Activated gamma-delta T cell treated with Interleukin-2 at 50 U/mL for 16 hours (primary cell): ENCODE measurements at places on chromosomes 12 and 14.

DNA sequence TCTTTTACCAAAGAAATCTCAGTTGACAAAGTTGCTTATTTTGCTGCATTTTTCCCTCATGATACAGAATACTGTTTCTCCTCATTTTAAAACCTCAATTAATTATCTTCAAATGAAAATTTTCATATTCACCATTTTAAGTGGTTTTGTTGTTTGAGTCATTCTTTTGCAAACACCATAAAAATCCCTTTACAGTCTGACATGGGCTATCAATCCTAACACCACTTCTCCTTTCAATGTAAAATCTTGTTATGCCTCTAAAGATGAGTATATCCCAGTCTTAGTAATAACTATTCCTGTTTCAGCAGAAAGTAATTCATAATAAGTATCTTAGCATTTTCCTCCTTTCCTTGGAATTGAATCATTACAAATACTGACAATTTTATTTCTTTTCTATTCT, 192.2 kb downstream of the SYT1 start:
- DNase-seq: no peak

- DNase-seq: no peak
Observed at GRCh38 chr14:32343926-32344430, 14.9 kb downstream of the AKAP6 start.

- DNase-seq: peak; percentile 6
Observed at GRCh38 chr12:96720363-96720705, 186.7 kb upstream of the NEDD1 start.

GRCh38 chr12:114697741-114698565, 14.0 kb upstream of the TBX3 start:
- DNase-seq: no peak

- peak; percentile 5 for DNase-seq
Observed at GRCh38 chr12:62190689-62191490, 69.3 kb upstream of the USP15 start.

GRCh38 chr12:64029013-64029857, 184.7 kb downstream of the SRGAP1 start:
- DNase-seq: no peak

DNA sequence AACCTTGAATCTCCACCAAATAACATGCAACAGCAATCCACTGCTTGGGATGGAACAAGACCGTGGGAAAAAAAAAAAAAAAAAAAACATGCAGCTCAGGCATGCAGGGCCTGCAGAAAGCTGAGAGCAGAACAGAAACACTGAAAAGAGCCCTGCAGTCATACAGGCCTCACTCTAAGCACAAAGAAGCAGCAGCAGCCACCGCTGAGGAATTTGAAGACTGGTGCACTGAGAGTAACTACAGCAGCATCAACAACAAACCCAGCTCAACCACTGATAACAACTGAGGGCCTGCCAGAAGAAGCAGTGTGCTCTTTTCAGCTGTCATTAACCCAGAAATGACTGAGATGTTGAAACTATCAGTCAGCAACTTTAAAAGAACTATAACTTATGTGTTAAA, 354.7 kb upstream of the TMTC1 start:
- no peak for DNase-seq

GRCh38 chr14:45123271-45123670, 11.0 kb downstream of the FKBP3 start:
- DNase-seq: no peak

DNA sequence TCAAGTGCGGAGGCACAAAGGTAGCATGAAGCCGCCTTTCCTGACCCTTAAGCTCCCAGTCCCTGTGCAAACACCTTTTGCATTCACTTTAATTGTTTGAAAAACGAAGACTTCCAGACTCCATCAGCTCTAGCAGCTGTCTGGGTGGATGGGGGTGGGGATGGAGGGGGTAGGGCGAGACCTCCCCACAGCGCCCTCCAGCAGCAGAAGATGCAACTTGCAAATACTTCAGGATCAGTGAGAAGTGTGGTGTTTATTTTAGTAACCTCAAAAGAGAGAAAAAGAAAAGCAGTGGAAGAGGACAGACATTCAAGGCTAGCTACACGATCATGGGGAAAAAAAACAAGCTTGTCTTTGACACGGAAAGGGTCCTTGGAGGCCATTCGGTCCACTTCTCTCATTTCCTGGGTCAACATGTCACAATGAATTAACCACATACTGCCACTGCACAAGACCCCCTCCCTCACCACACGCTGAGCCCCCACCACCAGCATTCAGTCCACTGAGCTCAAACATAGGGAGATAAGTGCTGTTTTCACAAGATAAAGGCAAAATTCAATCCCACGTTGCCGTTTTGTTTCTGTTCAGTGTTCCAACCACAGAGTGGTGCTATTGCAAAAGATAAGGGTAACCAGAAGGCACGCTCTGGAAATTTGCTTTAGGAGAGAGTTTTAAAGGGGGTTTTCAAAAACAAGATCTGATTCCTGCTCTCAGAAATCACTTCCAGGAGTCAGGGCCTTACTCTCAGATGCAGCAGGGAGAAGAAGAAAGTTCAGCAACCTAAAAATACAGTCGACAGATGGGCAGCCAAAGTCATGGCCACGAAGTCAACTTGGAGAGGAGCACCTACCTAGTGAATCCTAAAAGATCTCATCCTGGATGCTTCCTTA, 3.3 kb upstream of the NTF3 start:
- no peak for DNase-seq

GRCh38 chr12:67804168-67804567, 155.6 kb downstream of the DYRK2 start:
- peak; percentile 26 for DNase-seq

GRCh38 chr12:95615749-95616148, 64.5 kb upstream of the USP44 start:
- no peak for DNase-seq

DNA sequence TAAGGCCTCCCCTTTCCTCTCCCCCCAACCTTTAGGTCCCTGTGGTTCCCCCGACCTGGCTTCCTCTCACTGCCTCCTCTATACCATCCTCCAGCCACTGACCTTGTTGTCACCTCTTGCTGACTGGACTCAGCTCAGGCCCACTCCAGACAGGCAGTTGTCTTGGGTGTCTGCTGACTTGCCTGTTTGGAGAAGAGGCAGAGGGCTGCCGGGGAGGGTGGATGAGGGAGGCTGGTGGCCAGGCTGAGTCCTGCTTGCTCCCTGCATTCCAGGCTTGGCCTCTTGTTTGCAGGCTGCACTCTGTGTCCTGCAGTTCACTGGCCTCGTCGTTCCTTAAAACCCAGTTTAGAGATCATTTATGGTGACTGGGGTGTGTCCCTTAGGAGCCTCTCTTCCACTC, 31.0 kb upstream of the RD3L start:
- no peak for DNase-seq

DNA sequence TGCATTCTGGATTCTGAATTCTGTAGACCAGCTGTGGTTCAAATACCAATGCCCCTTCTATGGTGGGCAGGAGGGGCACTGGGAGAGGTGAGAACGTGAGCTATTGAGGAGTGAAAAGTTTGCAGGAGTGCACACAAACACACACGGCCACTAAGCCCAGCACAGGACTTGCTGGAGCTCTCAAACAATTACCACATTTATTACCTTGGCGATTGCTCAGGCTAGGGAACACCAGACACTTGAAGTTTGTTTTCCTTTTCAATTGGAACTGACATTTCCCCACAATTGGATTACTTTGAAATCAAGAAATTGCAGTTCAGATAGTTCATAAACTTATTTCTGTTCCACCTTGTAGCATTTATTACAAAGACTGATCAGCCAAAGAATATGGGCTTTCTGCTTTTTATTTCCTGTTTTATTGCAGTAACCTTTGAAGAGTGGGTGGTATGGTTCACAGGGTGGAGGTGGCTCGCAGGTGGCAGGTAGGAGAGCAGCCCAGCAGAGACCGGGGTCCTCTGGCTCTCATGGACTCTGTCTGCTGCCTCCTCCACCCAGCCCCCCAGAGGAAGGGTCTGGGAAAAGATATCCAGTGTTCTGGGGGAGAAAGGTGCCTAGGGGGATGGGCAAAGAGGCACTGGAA, 429.8 kb upstream of the CCDC196 start:
- no peak for DNase-seq

GRCh38 chr12:74559728-74560127, 22.1 kb downstream of the ATXN7L3B start:
- no peak for DNase-seq

GRCh38 chr14:95387826-95388445, 68.2 kb upstream of the CLMN start:
- DNase-seq: no peak

DNA sequence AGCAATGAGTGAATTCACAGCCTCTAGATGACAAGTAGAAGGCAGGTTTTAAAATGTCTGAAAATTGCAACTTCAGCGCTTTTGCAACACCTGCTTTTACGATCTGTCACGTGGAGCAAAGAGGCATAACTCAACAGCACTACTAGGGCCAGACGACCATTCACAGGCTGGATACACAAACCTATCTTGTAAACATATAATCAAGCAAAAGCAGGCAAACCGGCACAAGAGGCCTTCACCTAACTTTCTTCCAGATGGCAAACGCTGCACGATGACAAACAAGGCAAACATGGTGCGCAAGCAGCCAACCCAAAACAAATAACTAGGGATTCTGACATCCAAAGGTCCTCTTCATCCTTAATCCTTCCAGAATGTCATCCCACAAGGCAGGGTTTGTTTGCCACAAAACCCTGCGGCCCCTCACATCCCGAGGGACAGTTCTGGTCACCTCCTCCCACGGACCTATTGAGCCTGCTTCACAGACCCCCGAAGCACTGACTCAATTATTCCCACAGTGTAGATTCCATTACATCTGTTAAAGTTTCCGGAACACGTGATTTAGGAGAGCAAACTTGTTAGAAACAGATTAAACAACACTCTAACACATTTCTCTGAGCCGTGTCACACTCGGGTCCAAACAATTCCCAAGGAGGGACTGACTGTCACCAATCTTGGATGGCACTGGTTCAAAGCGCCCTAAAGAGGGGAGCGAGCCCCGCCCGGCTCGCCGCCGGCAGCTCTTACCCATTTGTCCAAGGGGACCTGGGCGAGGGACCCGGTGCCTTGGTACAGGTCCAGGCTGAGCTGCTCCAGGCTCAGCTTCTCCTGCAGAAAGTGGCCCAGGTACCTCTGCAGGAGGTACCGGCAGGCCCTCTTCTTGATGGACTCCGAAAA, 823 bp downstream of the ATG2B start:
- DNase-seq: peak; percentile 36

DNA sequence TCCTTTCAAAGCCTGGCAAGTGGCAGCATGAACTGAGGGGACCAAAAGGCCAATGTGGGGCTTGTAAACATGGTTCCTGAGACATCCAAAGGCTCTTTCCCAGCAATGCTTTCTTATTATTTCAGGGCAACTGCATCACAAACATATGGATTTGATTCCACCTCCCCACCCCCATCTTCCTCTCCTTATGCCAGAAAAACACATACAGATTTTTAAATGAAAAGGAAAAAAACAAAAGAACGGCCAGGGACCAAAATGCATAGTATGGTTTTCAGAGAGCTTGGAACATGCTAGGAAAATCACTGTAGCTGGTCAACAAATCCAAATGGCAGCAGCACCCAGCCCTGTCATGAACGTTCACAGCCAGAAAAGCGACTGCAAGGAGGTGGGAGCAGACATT, 167.6 kb downstream of the ANO2 start:
- DNase-seq: no peak

- DNase-seq: no peak
Observed at GRCh38 chr12:58504143-58504938, 416.0 kb downstream of the LRIG3 start.

DNA sequence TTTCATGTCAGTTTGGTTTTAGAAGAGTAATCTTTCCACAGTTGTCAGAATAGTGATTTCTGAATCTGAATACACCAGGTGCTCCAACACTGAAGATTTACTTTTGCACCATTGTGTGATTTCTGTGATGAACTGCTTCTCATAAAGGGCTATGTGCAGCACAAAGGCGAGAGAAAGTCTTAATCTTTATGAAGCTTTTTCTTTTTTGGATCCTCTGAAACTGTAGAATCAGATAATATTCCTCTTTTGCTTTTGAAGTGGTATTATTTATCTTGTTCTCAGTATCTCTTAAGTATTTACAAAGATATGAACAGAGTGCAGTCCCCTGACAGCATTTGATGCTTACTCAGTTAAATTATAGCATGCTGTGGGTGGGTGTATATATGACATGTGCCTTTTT, 207.8 kb downstream of the NAV3 start:
- DNase-seq: no peak

DNA sequence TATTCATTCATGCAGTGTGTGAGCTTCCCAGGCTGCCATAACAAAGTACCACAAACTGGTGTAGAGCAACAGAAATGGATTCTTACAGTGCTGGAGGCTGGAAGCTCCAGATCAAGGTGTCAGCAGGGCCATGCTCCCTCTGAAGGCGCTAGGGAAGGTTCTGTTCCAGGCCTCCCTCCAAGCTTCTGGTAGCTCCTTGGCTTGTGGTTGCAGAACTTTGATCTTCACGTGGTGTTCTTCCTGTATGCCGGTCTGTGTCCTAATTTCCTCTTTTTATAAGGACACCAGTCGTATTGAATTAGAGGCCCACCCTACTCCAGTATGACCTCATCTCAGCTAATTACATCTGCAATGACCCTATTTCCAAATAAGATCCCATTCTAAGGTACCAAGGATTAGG, 3.1 kb downstream of the OTUB2 start:
- no peak for DNase-seq

DNA sequence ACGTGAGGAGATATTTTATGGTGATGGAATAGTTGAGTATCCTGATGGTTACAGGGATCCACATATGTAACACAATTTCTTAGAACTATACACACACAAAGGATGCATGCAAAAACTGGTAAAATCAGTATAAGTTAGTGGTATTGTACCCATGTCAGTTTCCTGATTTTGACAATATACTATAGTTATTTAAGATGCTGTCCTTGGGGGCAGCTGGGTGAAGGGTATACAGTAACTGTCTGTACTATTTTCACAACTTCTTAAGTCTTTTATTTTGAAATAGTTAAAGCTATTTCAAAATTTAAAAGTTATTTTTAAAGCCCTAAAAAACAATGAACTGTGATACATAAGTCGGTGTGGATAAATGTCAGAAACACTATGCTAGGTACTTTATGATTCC, 24.5 kb upstream of the POLR3B start:
- no peak for DNase-seq

GRCh38 chr12:115320967-115321366, 637.0 kb upstream of the TBX3 start:
- no peak for DNase-seq

GRCh38 chr14:42307239-42307825, 700.7 kb downstream of the LRFN5 start:
- no peak for DNase-seq

DNA sequence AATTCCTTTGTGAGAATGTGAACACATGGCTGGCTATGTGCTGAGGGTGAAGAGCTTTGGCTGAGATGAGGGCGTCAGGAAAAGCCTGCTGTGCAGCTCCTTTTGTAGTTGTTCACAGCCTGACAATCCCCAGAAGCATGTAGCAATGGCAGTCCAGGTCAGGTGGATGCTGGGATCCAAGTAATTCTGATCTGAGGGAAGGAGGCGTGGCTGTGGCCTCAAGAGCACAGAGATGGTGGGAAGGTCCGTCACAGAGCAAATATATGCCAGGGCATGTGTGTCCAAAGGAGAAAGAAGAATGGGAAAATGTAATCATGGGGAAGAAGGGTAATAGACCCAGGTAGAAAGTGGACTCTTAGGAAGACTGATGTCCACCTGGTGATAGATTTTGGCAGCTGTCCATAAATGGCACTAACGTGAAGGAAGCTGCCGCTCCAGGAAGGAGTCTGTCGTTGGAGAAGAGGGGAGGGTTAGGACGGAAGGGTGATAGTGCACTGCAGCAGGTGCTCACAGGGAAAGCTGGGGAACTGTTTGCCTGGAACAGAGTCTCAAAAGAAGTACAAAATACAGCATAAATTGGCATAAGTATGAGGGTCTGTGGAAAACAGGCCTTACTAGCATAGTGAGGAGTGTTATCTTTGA, 13.8 kb downstream of the MGST1 start:
- DNase-seq: no peak

- no peak for DNase-seq
Observed at GRCh38 chr12:2937500-2937899, 21.7 kb upstream of the TEAD4 start.
